HepG2 (cell line): ENCODE measurements at places on chromosomes 1 and 21. TPM values are rescaled to one million over a fixed set of nuclear protein-coding genes. Genes with fewer than 3 reads are reported as not detected.
A peak's percentile ranks its signal among the peaks of the same experiment; 100 is the strongest.

LCE1F gene
- not detected in 2 replicates for polyA plus RNA-seq

DDAH1 gene
- 43.4 and 64.4 TPM in 2 replicates for polyA plus RNA-seq

ERICH3 gene
- 0.01 and 0.03 TPM in 2 replicates for polyA plus RNA-seq

CHI3L1 gene
- 0.09 and 0.17 TPM in 2 replicates for polyA plus RNA-seq

UBIAD1 gene
- 20.4 and 26.4 TPM in 2 replicates for polyA plus RNA-seq

DNA sequence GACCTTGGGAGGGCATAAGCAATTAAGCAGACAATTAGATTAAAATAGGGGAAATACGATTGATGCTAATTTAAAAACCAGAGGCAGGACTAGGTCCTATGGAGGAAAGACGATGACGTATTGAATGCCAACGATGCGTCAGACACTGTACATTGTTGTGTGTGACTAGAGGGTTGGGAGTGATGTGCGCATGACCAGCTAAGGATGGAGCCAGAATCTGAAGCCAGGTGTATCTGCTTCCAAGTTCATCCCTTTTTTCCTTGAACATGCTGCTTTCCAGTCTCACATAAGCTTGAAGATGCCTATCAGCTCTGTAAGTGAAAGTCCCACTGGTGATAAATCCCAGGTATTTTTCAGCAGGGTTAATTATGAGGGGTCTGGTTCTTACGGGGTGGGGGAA lies 576.2 kb downstream of the MATN1 start:
- no peak for DNase-seq

GRCh38 chr1:198498881-198499280 lies 41.6 kb downstream of the ATP6V1G3 start:
- no peak for DNase-seq

- no peak for DNase-seq
Observed at GRCh38 chr1:87867626-87868025, 538.9 kb downstream of the LMO4 start.

DNA sequence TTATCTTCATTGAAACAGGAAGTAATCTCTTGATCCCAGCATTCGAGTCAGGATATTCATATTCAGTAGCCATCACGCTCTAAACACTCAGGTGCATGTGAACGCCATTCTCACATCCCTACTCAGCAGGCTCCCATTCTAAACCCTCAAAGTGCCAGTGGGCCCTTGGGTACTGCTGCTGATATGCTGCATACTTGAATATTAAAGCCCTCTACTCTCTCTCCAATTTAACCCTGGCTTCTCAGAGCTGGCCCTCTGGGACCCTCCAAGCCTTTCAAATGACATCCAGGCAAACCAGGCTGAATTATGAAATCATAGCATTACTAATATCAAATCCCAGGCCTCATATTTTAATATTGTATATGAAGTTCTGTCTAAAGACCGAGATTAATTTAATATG lies 468.2 kb downstream of the NUF2 start:
- no peak for DNase-seq

- no peak for DNase-seq
Observed at GRCh38 chr1:185355947-185356346, 38.9 kb upstream of the IVNS1ABP start.

- peak; percentile 84 for DNase-seq
Observed at GRCh38 chr1:58874757-58875755, 91.2 kb upstream of the JUN start.

DNA sequence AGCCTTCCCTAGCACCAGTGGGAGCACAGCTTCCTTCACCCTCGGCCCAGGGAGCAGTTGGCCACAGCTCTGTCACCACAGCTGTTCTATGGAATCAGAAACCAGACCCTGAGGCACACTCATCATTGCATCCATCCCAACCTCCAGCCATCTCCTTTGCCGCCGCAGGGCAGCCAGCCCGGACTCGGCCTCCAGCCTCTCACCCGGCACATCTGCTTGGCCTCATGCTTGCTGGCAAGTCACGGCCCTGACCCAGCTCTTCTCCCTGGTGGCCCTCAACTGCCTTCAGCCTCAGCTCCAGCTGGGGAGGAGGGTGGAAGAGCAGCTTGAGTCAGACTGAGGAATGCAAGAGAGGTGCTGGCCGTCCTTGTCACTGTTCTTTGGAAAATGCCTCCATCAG lies 59.8 kb downstream of the TOR1AIP2 start:
- DNase-seq, result no peak

DNA sequence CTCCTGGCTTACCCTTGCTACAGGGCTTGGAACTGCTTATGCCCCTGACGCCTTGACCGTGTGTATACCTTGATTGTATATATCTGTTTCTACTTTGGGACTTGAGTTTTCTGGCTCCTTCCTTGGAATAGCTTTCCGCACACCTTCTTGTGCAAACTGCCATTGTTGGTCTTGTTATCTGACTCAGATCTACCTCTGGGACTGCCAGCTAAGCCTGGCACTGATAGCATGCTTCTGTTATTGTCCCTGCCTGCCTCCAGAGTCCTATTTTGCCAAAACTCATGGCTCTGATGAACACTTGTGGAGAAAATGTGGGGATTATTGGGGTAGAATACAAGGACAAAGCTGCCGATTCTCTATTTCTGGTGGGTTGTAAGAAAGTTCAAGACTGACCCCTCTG lies 15.4 kb downstream of the FMOD start:
- DNase-seq, result no peak

- no peak for DNase-seq
Observed at GRCh38 chr1:160924791-160925651, 29.6 kb downstream of the ITLN2 start.

- no peak for DNase-seq
Observed at GRCh38 chr1:247456914-247457639, 827 bp downstream of the OR2B11 start.

GRCh38 chr1:204651843-204652421 lies 33.6 kb downstream of the LRRN2 start:
- DNase-seq, result no peak
